ENCODE measurements at places on chromosomes 16 and 17.

DNA sequence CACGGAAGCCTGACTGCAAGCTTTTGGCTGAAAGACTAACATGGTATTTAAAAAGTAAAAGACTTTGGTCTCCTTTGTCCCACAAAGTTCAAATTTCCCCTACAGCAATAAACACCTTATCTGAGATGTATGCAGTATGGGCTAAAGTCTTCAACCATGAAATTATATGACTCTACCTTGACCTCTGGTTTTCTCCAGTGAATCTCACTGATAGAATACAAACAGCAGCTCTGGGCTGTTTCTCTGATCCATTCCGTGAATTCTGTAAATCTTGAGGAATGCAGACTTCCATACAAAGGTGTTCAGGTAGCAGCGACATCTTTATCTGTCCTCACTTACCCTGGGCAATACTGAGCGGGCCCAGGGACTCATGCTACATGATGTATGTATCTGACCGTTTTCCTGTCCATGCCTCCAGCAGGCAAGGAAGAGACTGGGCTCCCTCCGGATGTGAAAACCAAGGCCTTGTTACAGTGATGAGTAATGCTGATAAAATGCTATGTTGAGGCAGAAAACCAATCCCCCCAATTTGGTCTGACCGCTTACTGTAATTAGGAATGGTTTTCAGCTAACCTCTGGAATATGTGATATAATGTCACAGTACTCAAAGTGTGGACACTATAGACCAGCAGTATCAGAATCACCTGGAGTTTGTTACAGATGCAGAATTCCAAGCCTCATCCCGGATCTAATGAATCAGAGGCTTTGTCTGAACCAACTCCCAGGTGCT, 589.8 kb downstream of the HS3ST4 start:
- no peak for DNase-seq

DNA sequence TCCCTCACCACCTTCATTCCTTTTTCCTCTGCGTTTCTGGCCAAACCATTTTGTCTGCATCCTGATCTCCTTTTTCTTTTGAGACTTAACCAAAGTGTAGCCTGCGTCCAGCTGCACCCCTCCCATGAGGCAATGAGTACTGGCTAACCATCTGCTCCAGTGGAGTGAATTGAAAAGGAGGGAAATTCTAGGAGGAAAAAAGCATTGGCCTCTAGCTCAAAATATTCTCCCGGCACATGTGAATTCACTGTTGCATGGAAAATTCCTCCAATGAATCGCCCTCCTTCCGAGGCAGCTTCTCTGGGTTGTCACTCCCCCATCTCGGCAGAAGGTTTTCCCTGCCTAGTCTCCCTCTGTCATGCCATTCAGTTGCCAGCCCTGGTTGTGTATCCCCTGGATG, 5.6 kb downstream of the RAP1GAP2 start:
- DNase-seq: no peak

- no peak for DNase-seq
These were observed 53.5 kb downstream of the WDR59 start for GRCh38 chr16:74931445-74931844.

GRCh38 chr16:31521368-31521767, 6.3 kb upstream of the AHSP start:
- no peak for DNase-seq

GRCh38 chr17:50317121-50317520, 28.8 kb upstream of the XYLT2 start:
- DNase-seq: no peak

- DNase-seq: no peak
These were observed 5.2 kb downstream of the TMUB2 start for GRCh38 chr17:44191941-44192496.

DNA sequence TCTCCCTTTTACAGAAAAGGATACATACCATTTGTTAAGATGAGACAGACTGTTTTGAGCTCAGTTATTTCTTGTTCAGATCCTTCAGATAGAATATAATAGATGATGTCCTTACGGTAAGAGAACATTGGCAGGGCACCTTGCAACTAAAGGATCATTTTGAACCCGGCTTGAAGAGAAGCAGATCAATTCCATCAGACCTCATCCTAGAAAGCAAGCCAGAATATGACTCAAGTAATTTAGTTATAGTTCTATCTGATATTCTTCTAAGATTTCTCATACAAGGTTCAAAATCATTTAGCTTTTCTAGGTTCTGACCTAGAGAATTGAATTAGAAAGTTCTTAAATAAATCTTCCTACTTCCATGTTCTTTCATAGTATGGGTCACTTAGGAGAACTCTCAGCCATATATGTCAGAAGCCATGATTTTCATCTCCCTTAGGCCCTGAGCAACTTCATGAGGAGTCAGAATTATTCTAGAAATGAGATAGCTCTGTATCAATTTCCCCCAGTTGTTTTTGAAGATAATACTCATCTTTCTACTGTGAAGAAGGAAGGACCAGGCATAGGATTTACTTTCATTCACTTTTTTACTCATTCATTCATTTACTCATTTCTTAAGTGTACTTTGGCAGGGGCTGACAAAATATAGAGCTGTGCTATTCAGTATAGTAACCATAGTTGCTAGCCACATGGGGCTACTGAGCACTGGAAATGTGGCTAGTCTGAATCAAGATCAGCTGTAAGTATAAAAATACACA, 2.5 kb upstream of the CMTM1 start:
- DNase-seq: no peak

DNA sequence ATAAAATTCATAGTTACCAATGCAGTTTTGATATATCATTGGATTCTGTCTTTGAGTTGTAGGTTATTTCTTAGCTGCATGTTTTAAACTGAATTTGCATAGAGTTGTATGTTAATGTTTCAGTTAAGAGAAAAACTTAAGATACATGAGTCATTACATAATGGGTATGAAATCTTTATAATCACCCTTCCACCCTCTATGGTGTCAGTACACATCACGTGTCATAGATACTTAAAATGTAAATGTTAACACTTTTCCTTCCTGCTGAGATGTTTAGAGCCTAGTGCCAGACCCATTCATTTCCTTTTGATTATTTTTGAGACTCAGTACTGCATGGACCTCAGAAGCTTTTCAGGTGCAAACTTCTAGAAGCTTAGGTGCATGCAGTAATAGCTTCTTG, 20.5 kb downstream of the ZNF207 start:
- DNase-seq: no peak

GRCh38 chr17:43531955-43532354, 14.2 kb downstream of the ETV4 start:
- DNase-seq: no peak

- DNase-seq: no peak
These were observed 12.7 kb downstream of the TEX2 start for GRCh38 chr17:64250233-64250835.

DNA sequence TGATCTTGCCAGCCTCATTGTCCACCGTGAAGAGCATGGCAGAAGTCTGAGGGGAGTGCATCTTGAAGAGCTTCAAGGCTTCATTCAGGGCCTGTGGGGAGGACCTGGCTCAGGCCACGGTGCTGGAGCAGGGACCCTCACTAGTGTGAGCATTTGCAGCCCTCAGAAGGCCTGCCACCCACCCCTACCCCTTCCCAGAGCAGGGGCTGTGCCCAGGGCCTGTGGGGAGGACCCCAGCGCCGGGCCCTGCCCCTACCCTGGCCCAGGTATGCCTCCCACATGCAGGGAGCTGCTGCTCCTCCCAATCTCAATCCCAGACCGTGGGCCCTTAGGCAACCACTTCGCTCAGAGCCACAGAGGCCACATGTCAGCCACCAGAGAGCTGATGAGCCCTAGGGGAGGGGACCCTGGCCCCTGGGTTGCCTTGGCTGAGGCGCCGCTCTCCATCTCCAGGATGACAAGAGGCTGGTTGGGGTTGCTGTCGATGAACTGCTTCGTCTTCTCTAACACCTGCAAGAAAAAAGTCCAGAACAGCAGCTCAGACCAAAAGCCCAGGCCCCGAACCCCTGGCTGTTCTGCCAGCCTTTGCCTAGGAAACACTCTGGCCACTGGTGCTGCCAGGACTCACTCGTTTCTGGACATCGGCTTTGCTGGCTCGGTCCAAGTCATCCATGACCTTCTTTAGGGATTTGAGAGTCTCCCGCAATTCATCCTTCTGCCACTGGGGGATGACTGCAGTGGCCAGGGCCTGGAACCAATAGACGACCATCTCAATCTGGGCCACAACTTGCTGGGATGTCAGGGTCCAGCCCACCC, 1.8 kb upstream of the EXOSC6 start:
- DNase-seq: peak; percentile 41
